ENCODE measurements at places on chromosomes 1 and 21. TPM values are rescaled to one million over a fixed set of nuclear protein-coding genes. Genes with fewer than 3 reads are reported as not detected.

DNA sequence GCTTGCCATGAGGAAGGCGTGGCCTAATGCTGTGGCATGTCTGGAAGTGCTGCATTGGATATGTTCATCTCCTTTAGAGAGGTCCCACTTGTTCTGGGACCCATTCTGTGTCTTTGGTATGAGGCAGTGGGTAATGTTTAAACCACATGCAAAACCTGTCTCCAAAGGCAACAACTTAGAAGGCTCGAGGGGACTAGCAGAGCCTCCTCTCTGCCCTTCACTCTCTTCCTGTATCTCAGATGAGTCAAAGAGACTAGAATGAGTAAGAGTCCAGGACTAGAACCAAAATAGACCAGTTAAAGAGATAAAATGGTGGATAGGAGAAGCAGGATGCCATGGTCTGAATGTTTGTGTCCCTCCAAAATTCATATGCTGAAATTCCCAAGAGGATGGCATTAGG, 220.8 kb upstream of the KIAA0040 start:
- no peak overlapping the region for H3K4me3 ChIP-seq
- no peak for DNase-seq
- H3K4me1 ChIP-seq: no peaks in the 10 kb centered on the region
- no peak overlapping the region for H3K27ac ChIP-seq

DNA sequence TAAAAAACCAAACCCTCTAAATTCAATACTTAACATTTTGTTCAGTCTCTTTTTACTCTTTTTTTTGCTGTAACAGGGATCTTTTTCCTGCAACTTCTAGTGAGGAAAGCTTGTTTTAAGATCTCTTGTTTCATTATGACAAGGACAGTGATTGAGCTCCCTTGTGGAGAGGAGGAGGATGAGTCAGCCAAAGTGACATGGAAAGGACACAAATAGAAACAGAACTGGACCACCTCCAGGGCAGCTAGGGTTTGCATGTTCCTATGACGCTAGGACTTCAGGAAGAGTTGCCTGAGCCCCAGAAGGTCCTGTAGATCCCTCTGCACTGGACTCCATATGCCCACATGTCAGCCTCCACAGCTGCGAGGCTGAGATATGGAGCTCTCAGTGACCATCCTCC, 212.6 kb upstream of the FAM78B start:
- no peak overlapping the region for H3K27ac ChIP-seq
- no peak overlapping the region for H3K4me3 ChIP-seq
- no peak for DNase-seq
- no peaks in the 10 kb centered on the region for H3K4me1 ChIP-seq
- no peaks in the 10 kb centered on the region for H3K36me3 ChIP-seq
- H3K27me3 ChIP-seq: peaks cover 5% of the 10 kb centered on the region

DNA sequence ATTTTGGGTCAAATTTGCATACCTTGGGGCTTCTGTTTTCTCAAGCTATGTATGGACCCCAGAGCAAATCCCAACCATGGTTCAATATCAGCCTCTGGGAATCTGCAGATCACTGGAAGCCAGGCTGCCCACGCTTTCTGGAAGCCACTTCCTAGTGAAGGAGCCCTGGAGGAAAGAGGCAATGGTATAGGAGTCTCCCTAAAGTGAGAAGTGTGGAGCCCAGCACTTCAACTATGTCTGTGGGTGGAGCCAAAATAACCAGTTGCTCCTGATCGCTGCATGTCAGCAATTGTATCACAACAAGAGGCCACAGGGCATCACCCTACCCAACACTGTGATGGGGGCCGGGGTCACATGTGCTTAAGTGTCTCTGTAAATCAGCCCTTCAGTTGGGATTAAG, 26.9 kb downstream of the ETS2 start:
- H3K27ac ChIP-seq: no peak overlapping the region
- peaks cover 3% of the 10 kb centered on the region for H3K27me3 ChIP-seq
- no peak overlapping the region for H3K4me3 ChIP-seq
- no peak for DNase-seq

The RCSD1 gene
- total RNA-seq: 133 TPM

The TFF3 gene
- total RNA-seq: not detected
